ENCODE measurements at places on chromosomes 6 and 20.

- DNase-seq, result no peak
Observed at GRCh38 chr6:83518816-83519480, 6.6 kb downstream of the PRSS35 start.

DNA sequence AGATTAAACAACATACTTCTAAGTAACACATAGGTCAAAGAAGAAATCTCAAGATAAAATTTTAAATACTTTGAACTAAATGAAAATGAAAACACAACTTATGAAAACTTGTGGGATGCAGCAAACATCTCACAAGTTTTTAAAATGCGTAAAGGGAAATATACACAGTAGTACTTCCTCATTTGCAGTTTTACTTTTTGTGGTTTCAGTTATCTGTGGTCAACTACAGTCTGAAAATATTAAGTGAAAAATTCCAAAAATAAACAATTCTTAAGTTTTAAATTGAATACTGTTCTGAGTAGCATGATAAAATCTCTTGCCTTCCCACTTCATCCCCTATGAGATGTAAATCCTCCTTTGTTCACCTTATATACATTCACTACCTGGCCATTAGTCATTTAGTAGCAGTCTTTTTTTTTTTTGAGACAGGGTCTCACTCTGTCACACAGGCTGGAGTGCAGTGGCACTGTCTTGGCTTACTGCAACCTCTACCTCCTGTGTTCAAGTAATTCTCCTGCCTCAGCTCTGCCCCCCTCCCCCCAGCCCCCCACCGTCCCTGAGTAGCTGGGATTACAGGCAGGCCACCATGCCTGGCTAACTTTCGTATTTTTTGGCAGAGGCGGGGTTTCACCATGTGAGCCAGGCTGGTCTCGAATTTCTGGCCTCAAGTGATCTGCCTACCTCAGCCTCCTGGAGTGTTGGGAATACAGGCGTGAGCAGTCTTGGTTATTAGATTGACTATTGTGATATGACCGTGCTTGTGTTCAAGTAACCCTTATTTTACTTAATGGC, 154.6 kb upstream of the AHI1 start:
- no peak for DNase-seq

DNA sequence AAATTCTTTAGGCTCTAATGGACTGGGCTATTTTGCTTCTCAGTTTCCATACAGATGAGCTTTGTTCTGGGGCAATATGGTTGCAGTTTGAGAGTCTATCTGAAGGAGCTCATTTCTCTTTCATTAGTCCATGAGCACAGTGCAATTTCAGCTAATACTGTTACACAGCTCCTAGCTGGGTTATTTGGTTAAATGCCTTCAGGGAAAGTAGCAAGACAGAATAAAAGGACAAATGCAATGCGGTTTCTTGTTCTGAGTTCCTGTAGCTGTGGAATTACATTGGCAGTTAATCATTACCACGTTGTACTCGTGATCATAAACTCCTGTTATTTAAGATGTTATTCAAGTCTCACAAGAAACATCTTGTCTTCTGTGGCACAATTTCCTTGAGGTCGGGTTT, 127.7 kb downstream of the BFSP1 start:
- no peak for DNase-seq

DNA sequence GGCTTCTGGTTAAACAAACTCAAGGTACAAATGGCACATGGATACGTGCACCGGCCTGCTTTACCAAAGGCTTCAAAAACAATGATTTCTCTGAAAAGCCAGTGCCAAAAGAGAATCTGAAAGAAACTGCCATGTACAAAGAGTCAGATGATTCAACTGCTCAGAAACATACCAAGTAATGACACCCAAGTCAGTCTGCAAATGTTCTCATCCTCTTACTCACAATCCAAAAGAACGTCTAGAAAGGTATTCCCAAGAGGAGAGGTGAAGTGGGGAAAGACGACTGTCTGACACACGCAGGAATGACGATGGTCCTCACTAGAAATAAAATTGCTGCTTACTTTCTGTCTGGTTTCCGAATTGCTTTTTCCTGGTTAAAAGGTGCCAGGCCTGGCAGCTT, 52.9 kb downstream of the NFATC2 start:
- no peak for DNase-seq

DNA sequence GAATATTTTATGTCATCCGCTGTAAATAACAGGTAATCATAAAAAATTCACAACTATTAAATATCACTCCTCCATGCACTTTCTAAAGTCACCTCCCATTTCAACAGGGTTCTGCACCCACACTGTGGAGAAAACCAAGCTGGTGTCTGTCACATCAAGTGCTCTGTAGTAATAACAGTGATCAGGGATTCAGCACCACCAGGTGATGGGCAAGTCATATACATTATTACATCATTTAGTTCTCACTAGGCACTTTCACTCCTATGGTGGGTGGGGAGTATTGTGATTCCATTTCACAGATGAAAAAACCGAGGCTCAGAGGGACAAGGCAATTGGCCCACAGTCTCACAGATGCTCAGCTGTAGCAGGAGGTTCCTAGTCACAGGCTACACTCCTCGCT, 8.7 kb downstream of the BFSP1 start:
- no peak for DNase-seq

Measured in CD8-positive, alpha-beta T cell (primary cell).